LoVo (cell line): ENCODE measurements at places on chromosomes 1 and 21.

GRCh38 chr1:35192056-35192852, 691 bp downstream of the SFPQ start:
- DNase-seq: peak; percentile 80

- no peak for DNase-seq
Measured at GRCh38 chr1:4762146-4762545, 107.7 kb downstream of the AJAP1 start.

- no peak for DNase-seq
Measured at GRCh38 chr1:61220536-61220935, 138.2 kb downstream of the NFIA start.

DNA sequence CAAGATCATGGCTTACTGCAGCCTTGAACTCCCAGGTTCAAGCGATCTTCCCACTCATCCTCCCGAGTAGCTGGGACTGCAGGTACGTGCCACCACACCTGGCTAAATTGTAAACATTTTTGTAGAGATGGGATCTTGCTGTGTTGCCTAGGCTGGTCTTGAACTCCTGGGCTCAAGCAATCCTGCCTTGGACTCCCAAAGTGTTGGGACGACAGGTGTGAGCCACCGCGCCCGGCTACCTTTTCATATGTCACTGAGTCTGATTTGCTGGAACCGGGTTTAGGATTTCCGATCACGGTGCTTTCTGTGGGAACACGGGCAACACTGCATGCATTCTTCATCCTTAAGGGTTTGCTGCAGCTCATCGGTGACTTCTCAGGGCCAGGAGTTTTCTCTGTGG, 32.2 kb upstream of the PCBP3 start:
- no peak for DNase-seq

- DNase-seq: no peak
Measured at GRCh38 chr1:2290171-2290578, 62.1 kb downstream of the SKI start.

DNA sequence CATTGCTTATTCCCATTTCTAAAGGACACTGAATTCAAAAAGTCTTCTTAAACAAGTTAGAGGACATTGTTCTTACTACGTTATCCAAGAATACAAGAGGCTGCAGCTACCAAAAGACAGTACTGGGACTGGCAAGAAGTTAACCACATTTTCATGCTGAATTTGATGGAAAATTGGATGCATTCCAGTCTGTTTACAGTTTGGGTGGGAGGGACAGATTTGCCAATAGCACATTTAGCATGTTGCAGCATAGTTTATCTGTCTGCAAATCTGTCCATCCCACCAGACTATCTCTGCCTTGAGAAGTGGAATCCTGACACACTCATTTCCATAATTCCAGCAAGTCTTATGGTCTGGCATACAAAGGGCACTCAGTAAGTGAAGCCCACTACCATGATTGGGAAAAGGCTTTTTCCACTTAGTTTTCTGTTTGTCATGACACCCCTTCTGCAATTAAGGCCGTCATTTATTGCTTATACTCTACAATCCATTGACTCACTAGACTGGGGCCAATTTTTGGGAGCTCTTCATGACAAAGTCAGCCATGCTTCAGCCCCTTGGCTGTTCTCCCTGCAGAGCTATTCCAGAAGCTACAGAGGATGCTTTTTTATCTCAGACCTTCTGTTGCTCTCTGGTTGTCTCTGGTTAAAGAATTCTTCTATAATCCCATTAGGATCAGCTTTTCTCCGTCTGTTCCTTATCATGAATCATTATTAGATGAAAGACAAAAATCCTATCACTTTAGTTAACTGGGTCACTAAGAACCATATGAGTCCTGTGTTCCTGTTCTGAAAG, 355.8 kb upstream of the PTBP2 start:
- no peak for DNase-seq

DNA sequence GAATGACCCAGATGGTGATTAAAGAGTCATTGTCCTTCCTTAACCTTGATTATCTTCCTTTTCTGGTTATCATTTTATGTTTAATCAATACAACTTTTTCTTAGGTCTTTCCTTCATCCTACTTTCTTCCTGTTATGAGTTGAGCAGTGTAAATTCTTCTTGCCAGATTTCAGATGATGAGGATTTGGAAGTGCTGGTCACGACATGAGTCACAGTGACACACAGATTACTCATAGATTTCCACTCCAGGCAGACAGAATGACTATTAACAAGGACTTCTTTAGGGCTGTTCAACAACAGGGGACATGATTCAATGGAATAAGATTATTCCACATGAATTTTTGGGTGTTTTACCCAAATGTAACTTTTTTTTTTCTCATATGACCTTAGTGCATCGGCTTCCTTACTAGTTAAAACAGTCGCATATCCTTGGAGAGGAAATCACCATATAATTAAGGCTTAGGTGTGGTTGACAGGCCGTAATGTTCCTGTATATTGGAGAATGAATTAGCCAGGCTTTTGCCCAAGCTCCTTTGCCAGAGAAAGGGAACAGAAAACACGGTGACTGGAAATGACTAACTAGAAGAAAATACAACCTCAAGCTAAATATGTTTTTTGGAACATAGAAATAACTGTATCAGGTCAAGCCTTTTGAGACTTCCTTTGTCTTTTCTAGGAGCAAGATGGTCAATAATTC, 44.2 kb downstream of the PRRX1 start:
- DNase-seq: peak; percentile 72

DNA sequence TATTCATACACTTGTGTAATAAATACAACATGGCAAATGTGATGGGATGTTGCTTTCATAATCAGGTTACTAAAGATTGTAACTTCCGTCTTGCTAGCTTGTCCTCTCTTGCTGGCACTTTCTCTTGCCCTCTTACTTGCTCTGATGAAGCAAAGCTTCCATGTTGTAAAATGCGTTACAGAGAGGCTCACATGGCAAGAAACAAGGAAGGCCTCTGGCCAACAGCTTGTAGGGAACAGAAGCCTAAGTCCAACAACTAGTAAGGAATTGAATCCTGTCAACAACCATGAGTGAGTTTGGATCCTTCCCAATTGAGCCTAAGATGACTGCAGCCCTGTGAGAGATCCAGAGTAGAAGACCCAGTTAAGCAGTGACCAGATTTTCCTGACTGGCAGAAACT, 15.4 kb downstream of the TMED5 start:
- no peak for DNase-seq

DNA sequence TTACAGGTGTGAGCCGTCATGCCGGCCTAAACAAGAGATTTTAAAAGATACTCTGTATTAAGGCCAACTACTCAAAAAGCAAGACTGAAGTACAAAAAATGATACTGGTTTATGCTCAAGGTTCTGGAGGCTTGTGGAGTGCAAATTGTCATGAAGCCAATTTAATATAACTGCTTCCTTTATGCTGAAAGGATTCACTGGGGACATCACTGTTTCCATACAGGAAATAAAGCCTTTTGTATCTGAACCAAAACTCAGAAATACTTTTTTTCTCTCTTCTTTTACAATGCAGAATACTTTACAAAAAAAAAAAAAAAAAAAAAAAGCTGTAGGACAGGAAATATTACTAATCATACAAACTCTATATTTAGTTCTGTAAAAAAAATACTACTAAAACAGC, 55.5 kb upstream of the CNN3 start:
- no peak for DNase-seq

DNA sequence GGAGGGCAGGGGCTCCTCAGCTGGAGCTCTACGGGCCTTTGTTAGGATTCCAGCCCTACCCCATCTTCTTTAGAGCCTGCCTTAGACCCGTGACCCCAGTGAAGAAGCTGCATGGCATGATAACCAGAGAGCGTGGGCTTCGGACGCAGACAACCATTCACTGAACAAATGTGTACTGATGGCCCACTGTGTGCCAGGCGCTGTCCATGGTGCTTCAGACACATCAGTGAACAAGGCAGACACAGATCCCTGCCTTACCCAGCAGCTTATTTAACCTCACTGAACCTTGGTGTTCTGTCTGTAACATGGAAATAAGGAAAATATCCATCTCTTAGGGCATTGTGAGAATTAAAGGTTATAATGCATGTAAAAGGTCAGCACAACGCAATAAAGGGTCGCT, 9.5 kb downstream of the CHIT1 start:
- DNase-seq: no peak

- no peak for DNase-seq
Measured at GRCh38 chr1:192706936-192707335, 71.0 kb downstream of the RGS13 start.

- DNase-seq: no peak
Measured at GRCh38 chr1:32904797-32905196, 3.6 kb upstream of the TMEM54 start.

GRCh38 chr1:169103480-169103893, 3.0 kb upstream of the ATP1B1 start:
- no peak for DNase-seq

- no peak for DNase-seq
Measured at GRCh38 chr21:43364851-43365424, 62.0 kb downstream of the SIK1 start.

- no peak for DNase-seq
Measured at GRCh38 chr1:119000371-119001180, 12.4 kb upstream of the TBX15 start.

DNA sequence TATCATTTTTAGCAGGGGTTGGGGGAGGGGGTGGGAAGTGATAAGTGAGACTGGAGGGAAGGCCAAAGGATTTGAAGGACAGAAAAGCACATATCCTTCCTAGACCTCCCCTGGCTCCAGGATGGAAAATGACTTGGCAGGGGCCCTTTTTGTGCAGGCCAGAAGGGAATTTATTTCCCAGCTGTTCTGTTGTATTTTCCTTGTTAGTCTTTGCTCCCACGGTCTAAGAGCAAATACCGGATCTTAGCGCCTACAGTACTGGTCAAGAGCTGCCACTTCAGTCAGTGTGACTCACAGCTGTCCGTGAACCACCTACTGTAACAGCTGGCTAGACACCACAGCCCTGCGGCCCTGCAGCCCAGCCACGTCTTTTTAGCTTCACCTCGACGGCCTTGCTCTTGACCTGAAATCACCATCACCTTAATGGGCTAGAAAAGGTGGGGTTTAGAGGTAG, 51.0 kb upstream of the ERRFI1 start:
- DNase-seq: peak; percentile 49

DNA sequence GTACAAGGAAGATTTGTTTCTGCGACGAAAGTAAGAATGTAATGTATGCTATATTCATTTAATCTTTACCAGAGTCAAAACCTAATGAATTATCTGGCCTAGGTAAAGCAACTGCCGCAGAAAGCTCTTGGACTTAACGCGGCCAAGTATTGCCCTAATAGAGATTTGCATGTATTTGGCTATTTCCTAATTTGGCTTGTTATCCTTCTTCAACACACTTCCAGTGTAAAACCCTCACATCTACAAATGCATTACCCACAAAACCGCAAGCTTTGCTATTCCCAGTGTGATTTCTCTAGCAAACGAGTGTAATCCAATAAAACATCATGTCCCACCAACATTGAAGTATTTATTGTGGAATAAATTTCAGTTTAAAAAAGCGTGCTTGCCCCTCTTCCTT, 123.8 kb upstream of the LMO4 start:
- DNase-seq: no peak

DNA sequence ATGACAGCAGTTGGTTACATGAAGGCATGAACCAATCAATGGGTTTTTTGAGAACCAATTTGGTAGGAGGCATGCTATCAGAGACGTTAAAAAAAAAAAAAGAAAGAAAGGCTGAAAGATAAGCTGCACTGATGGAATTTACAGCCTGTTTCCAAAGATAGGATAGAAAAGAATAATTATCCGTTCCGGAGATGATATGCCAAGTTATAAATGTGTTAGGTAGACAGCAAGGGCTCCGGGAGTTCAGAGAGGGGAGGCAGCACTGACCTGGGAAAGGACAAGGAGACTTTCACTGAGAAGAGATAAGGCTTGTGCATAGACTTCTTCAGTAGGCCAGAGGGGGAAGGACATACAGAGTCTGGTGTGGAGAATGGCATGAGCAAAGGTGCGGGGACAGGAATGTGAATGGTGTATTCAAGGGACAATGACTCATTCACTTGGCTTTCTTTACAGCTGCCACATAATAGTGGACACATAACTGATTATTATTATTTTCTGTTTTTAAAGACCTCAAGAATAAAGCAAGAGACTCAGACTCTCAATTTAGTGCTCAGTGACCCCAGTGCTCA, 24.8 kb upstream of the ACBD6 start:
- DNase-seq: peak; percentile 40

- DNase-seq: no peak
Measured at GRCh38 chr21:41760411-41760810, 6.4 kb downstream of the RIPK4 start.

DNA sequence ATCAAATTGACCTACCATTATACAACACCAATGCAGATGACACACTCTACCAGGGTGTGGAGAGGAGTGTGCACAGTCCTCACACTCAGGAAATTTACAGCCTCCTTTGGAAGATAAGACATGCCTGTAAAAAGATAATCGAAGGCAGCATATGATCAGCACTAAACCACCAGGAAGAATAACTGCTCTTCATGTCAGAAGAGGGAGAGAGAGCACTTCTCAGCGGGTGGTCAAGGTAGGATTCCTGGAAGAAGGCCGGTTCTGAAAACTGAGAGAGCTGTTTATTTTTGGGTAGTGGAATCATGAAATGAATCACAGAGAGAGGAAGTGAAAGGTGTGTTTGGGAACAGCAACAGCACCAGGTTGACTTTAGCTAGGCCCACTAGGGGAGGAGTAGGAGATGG, 14.0 kb upstream of the ZNF697 start:
- no peak for DNase-seq

DNA sequence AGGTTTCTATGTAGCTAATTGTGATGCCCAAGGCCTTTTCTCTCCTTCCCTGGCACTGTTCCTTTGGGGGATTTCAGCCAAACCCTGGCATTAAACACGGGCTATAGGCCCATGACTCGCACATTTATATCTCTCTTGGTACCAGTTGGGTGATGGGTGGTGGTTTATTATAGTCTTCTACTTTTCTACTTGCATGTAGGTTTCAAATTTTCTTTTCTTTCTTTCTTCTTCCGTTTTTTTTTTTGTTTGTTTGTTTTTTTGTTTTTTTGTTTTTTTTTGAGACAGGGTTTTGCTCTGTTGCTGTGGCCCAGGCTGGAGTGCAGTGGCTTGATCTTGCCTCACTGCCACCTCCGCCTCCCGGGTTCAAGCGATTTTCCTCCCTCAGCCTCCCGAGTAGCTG, 1.1 kb downstream of the IL10RB start:
- DNase-seq: no peak

GRCh38 chr1:183199304-183199703, 13.2 kb downstream of the LAMC2 start:
- no peak for DNase-seq

DNA sequence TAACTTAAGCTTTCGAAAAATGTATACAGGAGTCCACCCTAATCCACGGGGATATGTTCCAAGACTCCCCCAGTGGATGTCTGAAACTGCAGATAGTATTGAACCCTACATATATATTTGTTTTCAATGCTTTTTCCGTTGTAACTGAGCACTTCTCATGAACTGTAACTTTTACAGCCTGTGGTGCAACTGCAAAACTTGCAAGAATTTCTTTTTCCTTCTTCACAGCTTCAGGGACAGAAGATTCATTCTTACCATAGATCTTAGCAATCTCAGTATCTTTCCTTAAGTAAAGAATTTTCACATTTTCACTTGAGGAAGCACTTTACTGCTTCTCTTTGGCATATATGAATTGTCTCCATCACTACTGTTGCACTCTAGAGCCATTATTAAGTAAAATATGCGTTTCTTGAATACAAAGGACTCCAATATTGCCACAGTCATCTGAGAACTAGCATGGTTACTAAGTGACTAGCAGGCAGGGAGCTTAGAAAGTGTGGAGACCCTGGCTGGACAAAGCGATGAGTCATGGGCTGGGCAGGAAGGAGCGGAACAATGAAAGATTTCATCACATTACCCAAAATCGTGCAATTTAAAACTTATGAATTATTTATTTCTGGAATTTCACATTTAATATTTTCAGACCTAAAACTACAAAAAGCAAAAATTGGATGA, 14.1 kb downstream of the DPYD start:
- DNase-seq: no peak
